Stromal cell of bone marrow (primary cell): ENCODE measurements at places on chromosomes 2 and 18.
A peak's percentile ranks its signal among the peaks of the same experiment; 100 is the strongest.

- no peak for DNase-seq
Observed at GRCh38 chr2:137910641-137911040, 53.6 kb upstream of the HNMT start.

DNA sequence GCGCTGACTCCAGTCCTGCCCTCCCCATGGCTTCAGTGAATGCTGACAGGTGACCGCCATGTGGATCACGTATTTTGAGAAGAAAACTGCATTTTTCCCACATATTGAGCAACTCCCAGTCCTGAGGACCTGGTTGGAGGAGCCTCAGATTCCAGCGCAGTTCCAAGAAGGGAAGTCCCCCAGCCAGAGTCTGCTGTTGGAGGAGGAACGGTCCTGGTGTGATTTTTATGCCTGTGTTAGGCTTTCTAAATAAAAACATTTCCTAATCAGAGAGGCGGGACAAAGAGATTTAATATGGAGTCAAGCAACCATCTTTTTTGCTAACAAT lies 32.3 kb upstream of the COL6A3 start:
- DNase-seq: no peak

DNA sequence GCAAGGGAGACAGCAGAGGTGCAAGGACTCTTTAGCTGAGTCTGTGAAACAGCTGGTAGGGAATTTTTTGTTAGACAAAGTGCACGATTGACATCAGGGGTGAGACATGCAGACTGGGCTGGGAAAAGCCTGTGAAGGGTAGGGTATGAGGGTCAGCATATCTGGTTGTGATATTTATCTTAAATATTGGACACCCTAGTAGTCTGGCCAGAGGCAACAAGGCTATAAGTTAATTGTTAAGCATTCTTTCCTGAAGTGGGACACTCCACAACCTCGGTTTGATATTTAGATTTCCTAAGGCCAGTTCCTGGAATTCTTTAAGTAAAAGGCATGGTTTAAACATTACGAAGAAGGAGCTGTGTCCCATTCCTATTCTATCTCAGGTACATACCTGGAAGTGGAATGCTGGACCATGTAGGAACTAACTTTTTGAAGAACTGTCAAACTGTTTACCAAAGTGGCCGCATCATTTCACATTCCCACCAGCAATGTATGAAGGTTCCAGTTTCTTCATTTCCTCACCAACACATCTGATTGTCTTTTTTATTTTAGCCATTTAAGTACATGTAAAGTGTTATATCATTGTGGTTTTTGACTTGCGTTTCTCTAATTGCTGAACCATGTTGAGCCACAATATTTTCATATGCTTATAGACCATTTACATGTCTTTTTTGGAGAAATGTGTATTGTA lies 22.5 kb downstream of the EHBP1 start:
- no peak for DNase-seq

DNA sequence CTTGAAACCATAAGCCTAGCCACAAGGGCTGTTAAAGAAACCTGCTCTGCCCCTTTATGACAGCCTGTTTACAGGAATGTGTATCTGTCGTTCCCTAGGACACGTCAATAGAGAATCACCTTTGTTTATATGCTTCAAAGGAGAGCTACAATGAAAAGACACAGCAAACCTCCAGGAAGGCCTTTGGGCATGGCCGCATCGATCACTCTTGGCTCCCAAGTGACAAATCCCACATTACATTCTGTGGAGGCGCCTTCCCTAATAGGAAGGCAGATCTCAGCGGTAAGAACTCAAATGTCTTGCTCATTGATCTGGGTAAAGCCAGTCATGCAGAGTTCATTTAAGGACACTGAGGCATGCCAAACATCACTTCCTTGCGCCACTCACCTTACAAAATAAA lies 26.5 kb downstream of the KIAA2012 start:
- no peak for DNase-seq

DNA sequence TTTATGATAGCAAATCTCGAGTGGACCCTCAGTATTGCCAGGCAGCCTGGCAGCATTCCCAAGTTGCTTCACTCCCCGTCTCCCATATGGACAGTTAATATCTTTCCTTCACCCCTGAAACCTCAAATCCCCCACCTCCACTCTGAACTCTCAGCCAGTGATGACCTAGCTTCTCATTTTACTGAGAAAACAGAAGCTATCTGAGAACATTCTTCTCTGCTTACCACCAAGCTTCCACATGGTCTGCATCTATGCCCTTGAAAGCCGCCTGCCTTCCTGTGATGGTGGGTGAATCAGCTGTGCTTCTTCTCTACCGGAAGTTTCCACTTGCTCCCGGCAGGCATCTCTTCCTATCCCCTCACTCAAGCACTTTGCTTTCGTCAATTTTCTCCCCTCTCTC lies 529.2 kb downstream of the EPHA4 start:
- no peak for DNase-seq

GRCh38 chr2:171702781-171703556 lies 15.7 kb downstream of the DYNC1I2 start:
- peak; percentile 21 for DNase-seq

DNA sequence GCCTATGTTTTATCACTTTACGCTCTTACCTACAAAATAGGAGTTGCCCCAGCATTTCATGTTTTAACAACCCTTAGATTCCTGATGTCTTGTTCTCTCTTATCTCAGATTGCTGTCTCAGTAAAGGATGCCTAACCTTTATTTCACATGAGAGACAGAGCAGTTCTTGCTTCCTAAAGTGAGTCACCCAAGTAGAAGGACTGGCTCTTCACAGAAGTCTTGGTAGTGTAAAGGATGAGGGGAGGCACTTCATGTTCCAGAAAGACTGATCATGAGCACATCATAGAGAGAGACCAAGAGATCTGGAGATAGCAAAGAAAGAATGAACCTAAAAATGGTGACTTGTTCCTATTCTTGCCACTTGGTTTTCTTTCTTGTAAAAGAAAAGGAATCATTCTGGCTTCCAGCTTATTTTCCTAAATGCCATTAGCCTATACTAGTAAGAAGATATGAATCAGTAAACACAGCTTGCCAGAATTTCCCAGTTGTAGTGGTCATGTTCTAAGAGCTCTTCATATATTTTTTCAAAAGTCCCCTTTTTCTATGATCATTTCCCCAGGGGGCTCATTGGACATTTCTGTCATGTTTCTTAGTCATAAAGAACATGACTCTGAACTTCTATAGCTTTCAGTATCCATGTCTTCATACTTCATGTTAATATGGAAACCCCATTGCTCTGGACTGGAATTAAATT lies 54.9 kb downstream of the MAPRE2 start:
- DNase-seq: no peak

DNA sequence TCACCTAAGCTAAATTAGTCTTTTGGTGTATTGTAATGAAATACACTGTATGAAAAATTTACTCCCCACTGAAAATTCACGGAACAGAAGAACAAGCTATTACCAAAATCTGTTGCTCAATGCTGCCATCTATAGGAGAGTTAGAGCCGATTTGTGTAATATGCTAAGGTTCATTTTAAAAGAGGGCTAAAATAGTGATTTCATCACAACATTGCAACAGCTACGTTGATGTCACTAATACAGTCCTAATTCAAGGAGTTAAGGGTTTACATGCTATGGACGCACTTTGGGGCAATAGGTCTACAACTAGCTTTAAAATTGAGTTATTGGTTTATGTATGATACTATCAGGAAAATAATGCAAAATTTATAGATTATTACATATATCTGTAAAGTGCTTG lies 3.0 kb upstream of the IRS1 start:
- DNase-seq: peak; percentile 76

DNA sequence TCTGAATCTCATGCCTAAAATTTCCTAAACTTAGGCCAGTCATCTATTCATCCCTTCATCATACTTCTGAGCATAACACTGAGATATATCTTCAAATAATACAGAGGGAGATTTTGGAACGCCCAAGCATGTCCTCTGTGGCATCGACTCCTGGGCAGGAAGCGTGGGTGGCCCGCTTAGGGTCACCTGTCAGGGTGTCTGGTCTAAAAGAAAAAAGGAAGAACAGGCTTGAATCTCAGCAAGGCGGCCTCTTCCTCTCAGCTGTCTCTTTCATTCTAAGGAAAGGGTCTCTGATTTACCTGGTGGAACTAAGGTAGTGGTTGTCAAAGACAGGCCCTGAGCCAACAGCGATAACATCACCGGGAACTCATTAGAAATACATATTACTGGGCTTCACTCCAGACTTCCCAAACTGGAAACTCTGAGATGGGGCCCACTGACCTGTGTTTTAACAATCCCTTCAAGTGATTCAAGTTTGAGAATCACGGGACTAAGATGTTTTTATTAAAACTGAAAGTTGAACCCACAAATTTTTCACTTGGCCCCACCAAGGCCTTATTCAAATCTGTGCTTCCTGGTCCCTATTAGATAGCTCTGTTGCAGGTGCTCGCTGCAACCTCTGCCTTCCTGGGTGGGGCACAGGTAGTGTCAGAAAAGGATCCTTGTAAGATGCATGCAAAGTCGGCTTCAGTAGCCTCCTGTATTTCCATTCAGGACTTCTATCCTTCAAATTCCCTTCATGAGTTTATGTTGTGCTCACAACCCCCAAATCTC lies 162.3 kb upstream of the CCDC68 start:
- no peak for DNase-seq

GRCh38 chr18:160831-161570 lies 2.6 kb downstream of the USP14 start:
- DNase-seq: no peak
